ENCODE measurements at places on chromosomes 3 and 15.

- no peak for DNase-seq
Measured at GRCh38 chr3:54033761-54034160, 88.6 kb upstream of the CACNA2D3 start.

DNA sequence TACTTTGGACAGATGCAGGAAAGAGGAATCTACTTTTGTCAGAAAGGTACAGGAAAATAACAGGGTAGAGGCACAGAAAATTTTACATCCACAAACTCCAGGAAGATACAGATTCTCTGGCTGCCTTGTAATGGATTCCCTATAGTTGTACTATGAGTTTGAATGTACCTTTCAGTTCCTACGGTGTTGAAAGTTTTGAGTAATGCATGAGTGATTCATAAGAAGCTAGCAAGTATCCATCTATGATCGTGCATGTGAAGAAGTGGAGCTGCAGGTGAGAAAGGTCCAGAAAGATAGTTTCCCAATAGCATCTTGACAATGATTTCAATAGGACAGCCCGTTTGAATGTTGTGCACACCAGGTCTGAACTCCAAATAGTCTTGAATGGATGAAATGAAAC, 786.5 kb upstream of the ROBO1 start:
- no peak for DNase-seq

DNA sequence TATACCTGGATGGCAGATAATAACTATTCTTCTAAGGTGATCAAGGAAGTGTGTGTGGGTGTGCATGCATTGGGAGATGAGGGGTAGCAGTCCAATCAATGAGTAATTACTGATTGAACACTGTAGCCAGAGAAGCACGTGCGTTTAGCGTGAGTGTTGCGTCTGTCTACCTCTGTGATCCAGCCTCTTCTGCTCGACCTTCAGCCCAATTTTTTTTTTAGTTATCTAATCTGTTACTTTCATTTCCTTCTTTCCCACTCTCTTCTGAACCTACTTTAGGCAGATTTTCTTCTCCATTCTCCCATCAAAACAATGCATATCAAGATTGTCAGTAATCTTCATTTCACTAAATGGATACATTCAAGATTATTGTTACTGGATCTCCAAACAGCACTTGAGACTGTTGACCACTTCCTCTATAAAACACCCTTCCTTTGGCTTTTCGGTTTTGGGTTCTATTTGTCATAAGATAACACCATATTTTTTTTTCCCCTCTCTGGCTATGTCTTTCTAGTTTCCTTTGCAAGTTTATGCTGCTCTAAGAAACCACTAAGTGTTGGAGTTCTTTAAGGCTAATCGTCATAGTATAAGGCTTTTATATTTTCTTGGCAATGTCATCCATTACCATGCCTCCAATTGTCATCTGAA, 41.0 kb downstream of the MCTP2 start:
- DNase-seq, result no peak

DNA sequence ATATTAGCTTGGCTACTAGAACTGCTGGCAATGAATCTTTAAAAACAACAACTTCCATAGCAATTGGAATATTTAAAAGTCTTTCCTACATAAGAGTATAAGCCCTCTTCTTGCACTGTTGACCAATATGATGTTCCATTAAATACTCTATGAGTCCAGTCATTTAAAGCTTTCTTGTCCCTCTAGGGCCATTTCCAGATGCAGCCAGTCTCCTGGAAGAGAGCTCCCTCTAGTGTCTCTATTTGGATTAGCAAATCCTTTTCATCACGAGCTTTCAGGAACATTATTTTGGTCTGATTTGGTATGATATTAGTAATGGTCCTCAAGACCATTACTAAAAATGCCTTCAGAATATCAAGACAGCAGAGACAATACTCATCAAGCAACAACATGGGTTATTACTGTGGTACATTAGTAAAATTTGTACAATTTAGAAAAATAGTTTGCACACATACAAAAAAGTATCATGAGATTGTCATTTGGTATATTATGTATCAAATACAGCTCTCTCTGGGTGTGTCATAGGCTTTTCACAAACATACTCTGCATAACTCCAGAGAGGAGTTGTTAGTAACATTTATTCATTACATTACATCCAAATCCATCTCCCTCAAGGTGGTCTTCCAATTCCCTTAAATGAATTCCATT, 101.3 kb downstream of the DPH6 start:
- DNase-seq, result no peak

GRCh38 chr3:110456438-110457138, 615.0 kb upstream of the NECTIN3 start:
- no peak for DNase-seq

GRCh38 chr15:89998923-89999675, 2.0 kb upstream of the ZNF710 start:
- DNase-seq, result no peak
